Activated effector memory CD4-positive, alpha-beta T cell treated with Interleukin-2 at 50 U/mL for 16 hours (primary cell): ENCODE measurements at places on chromosomes 3 and 15.

GRCh38 chr3:42638339-42638842, 15.1 kb upstream of the ZBTB47 start:
- DNase-seq, result no peak

- no peak for DNase-seq
These were observed 11.1 kb upstream of the PIK3R4 start for GRCh38 chr3:130757611-130758150.

DNA sequence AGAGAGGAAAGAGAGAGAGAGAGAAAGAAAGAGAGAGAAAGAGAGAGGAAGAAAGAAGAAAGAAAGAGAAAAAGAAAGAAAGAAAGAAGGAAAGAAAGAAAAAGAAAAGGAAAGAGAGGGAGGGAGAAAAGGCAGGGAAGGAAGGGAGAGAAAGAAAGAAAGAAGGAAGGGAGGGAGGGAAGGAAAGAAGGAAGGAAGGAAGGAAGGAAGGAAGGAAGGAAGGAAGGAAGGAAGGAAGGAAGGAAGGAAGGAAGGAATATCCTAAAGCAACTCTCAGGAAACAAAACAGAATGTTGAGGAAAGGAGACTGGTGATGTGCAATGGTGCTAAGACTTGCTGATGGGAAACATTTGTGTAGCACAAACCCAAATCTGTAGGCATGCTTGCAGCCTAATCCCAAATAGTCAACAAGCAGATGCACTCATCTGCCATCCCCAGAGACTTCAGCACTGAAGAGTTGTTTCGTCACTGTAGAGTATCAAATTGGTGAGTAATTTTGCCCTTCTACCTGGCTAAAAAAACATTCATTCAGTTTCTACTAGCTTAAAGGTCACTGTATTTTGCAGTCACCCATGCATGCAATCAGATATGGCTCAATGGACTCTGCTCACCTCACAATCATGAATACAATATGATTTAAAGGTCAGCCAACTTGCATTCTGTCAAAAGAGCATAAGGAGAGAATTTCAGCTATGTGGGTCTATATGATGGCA, 480.3 kb downstream of the FGF12 start:
- no peak for DNase-seq

DNA sequence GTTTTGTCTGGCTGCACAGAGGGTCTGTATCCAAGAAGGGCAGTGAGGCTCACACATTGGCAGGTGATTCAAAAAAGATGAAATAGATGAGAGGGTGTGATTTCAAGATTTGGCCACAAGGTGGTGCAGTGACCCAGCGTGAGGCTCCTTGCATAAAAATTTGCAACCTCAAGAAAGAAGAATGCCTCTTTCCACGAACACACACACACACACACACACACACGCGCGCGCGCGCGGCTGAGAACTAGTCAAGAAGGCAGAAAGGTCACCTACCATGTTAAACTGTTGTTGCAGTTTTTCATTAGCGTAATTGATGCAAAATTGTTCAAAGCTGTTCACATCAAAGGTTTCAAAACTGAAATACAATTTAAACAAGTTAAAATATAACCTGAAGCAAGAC, 39.2 kb downstream of the MYO5C start:
- DNase-seq, result peak; percentile 57

DNA sequence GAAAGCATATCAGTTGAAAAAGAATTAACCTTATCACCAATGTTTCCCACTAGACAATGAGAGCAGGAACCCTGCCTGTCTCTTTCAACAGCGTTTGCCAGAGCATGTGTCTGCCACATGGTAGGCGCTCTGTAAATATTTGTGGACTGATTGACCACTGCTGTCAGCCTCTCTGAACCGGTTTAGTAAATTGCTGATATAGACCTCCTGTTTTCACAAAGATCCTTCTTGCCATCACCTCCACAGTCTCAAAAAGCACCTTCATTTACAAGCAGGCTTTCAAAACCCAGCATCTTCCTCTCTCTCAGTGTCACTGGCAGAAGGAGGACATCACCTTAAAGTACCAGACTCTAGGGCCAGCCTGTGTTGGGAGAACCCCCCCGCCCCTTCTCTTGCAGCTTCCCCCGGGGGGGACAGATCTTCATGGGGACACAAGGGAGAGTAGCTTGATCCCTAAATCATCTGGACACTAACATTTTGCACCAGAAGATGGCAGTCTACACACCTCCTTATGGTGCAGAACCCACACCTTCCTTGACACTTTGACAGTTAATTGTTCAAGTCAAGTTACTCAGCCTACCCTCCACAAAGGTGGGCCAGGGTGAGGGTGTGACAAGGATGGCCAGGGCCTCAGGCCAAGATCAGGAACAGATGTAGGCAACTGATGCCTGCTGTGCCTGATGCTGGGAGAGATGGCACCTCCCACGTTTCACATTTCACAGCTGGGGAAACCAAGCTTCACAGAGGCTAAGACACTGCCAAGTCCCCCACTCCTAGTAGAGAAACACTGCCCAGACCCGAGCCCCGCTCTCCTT, 37.8 kb upstream of the USP3 start:
- peak; percentile 24 for DNase-seq

- no peak for DNase-seq
These were observed 1.7 kb downstream of the RORA start for GRCh38 chr15:61227269-61227949.

GRCh38 chr3:12959838-12960378, 113.3 kb downstream of the IQSEC1 start:
- DNase-seq, result no peak

GRCh38 chr15:99421172-99421656, 144.6 kb upstream of the MEF2A start:
- peak; percentile 61 for DNase-seq

GRCh38 chr3:143203848-143204247, 84.3 kb downstream of the CHST2 start:
- no peak for DNase-seq

DNA sequence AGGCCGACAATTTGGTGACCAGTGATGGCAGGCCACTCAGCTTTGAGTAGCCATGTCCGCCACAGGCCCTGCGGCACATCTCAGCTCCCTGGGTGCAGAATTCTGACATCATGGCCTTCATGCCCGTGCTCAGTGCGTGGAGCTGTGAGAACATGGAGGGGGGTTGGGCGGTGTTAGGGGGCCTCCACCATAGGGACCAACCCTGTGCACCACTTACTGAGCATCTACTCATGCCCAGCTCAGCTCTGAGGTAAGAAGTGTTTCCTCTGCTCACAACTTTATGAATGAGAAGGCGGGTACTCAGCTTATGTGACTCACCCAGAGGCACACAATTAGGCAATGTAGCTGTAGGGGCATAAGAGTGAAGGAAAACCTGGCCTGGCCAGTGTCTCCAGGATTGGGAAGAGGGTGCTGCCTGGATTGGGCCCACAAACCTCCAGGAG, 10.5 kb downstream of the ACOX2 start:
- DNase-seq, result no peak

GRCh38 chr3:139230391-139230790, 113.4 kb upstream of the MRPS22 start:
- DNase-seq, result no peak

DNA sequence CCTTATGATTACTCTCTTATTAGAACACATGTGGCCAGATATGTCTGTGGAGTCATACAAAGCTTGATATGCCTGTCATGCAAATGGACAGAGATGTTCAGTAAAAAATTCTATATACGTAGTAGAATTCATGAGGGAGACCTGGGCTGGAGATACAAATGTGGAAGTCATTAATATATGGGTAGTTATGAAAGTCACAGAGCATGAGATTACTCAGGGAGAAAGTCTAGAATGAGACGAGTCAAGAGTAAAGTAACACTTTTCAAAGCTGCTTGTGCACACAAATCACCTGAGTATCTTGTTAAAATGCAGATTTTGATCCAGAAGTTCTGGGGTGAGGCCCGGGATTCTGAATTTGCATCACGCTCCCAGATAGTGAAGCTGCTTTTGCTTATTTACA, 28.4 kb downstream of the OXSM start:
- DNase-seq, result no peak

- DNase-seq, result no peak
These were observed 27.8 kb downstream of the DPH3 start for GRCh38 chr3:16236856-16237393.

DNA sequence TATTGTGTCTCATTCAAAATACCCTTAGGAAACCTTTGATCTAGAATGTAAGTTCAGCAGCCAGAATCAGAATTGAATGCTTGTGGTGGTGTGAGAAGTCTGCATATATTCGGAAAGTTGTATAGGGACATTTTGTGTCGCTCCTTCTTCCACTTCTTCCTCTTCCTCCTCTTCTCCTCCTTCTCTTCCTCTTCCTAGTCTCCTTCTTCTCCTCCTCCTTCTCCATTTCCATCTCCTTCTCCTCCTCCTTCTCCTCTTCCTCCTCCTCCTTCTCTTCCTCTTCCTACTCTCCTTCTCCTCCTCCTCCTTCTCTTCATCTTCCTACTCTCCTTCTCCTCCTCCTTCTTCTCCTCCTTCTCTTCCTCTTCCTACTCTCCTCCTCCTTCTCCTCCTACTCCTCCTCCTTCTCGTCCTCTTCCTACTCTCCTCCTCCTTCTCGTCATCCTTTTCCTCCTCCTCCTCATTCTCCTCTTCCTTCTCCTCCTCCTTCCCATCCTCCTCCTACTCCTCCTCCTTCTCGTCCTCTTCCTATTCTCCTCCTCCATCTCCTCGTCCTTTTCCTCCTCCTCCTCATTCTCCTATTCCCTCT, 749.3 kb upstream of the GOLIM4 start:
- DNase-seq, result no peak

- DNase-seq, result no peak
These were observed 2.7 kb downstream of the LCTL start for GRCh38 chr15:66563126-66563525.

GRCh38 chr15:99473981-99474906, 91.5 kb upstream of the MEF2A start:
- DNase-seq, result no peak
